ENCODE measurements at places on chromosomes 2 and 18.

DNA sequence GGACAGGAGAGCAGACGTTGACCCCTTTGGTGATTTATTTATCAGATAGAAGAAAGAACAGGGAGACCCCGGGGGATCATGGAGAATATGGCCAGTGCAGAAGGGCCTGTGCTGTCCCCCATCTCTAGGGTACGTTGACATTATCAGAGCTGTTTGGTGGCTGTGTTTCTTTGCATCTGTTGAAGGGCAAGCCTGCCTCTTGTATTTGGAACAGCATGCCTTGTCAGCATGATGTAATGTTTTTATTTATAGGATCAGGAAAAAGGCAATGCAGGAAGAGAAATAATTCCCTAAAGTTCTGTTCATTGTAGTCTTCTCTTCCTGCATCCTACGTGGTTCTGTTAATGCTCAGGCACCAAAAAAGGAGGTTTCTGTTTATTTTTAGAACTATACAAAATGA, 49.8 kb upstream of the CABYR start:
- DNase-seq, result no peak

GRCh38 chr18:10919851-10920250, 229.5 kb downstream of the PIEZO2 start:
- DNase-seq, result no peak

- DNase-seq, result no peak
These were observed 50.2 kb downstream of the SMIM21 start for GRCh38 chr18:75377258-75377657.

- no peak for DNase-seq
These were observed 119.4 kb upstream of the CTDP1 start for GRCh38 chr18:79560042-79560860.

DNA sequence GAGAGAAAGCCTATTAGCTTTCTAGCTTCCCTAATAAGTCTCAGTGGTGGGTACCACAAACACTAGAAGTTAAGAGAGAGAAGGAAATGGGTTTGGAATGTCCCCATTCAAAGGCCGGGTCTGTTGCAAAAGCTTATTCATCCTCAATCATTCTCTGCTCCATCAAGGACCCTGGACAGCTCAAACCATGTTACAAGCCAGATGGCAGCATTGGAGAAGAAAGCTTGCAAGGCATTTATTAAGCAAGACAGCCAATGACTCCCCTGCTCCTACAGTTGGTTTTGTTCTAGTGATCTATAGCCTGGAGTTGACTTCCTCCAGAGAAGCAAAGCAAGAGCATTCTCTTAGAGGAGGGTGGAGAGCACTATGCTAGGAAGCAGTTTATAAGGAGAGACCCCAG, 86.9 kb upstream of the LMAN1 start:
- no peak for DNase-seq

GRCh38 chr2:20444101-20444992, 2.5 kb upstream of the RHOB start:
- DNase-seq, result no peak

GRCh38 chr2:240397542-240397916, 37.9 kb upstream of the GPC1 start:
- DNase-seq, result no peak

DNA sequence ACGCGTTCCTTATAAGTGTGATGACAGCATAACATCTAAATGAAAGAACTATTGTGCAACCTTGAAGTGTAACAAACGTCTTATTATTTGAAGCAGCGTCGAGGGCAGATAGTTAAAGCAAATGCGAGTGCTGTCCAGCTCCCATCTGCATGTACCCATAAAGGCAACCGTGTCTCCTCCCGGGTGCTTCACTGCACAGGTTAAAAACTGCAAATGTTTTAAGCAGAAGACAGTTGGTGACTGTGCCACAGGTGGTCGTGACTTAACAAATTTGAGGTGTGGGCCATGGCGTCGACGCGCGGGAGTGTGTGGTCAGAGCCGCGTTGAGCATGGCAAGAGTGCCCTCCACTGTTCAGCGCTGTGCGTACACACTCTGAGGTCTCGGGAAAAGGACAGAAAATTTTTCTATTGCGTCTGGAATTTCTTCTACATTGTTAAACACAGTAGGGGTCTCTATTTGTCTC, 6.4 kb downstream of the SALL3 start:
- DNase-seq, result no peak

- no peak for DNase-seq
These were observed 88.4 kb downstream of the EHD3 start for GRCh38 chr2:31322371-31322770.

- DNase-seq, result no peak
These were observed 148.4 kb downstream of the ZNF516 start for GRCh38 chr18:76346490-76347130.

GRCh38 chr2:165905854-165906253, 47.7 kb downstream of the TTC21B start:
- no peak for DNase-seq

- no peak for DNase-seq
These were observed 9.7 kb upstream of the IL1RN start for GRCh38 chr2:113117541-113118262.

GRCh38 chr2:157843935-157844334, 32.2 kb downstream of the ACVR1 start:
- DNase-seq, result no peak

GRCh38 chr2:203030545-203030944, 15.9 kb downstream of the NBEAL1 start:
- no peak for DNase-seq

GRCh38 chr2:66466433-66466832, 31.5 kb downstream of the MEIS1 start:
- DNase-seq, result no peak

GRCh38 chr2:28009732-28010131, 119.2 kb downstream of the BABAM2 start:
- DNase-seq, result no peak

DNA sequence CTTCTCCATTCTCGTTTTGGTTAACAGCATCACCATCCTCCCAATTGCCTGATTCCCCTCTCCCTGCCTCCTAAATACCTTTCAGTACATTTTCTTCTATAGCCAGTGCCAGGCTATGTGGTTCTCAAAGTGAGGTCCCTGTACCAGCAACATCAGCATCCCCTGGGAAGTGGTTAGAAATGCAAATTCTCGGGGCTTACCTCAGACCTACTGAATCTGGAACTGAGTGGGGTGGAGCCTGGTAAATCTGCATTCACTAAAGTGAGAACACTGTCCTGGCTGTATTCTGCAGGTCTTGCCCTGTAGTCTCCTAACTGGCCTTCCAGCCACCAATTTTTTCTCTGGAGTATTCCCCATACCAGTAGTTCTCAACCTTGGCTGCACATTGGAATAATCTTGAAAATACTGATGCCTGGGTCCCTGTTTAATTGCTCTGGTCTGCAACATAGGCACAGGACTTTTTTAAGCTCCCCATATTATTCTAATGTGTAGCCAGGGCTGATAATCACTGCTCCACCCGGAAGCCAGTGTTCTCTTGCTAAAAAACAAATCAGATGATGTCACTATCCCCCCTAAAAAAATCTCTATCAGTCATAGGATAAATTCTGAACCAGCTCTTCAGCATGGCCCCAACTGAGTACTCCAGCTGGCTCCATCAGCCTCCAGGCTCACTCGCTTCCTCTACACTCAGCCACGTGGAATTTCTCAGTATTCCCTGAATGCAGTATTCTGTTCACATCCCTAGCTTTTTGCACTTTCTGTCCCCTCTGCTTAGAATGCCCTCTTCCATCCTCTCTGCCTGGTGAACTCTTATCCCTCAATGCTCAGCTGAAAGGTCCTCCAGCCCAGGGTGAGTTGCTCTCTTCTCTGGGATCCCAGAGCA, 98.4 kb downstream of the CDK15 start:
- peak; percentile 7 for DNase-seq

GRCh38 chr2:124283096-124283495, 258.0 kb downstream of the CNTNAP5 start:
- DNase-seq, result no peak

DNA sequence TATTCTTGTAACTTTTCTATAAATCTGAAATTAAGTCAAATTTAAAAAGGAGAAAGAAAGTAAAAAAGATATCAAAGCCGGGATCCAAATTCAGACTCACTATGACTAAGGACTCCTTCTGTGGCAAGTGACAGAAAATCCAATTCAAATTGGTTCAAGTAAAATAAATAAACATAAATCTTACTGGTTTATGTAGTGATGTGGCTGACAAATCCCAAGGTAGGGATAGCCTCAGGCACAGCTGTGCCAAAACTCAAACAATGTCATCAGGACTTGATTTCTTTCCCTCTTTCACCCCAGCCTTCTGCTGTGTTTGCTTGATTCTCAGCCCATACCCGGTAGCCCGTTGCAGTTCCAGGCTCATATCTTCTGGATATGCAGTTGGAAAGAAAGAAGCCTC, 284.6 kb downstream of the SP3 start:
- DNase-seq, result no peak

GRCh38 chr2:960061-960736, 9.6 kb downstream of the SNTG2 start:
- DNase-seq, result peak; percentile 49

DNA sequence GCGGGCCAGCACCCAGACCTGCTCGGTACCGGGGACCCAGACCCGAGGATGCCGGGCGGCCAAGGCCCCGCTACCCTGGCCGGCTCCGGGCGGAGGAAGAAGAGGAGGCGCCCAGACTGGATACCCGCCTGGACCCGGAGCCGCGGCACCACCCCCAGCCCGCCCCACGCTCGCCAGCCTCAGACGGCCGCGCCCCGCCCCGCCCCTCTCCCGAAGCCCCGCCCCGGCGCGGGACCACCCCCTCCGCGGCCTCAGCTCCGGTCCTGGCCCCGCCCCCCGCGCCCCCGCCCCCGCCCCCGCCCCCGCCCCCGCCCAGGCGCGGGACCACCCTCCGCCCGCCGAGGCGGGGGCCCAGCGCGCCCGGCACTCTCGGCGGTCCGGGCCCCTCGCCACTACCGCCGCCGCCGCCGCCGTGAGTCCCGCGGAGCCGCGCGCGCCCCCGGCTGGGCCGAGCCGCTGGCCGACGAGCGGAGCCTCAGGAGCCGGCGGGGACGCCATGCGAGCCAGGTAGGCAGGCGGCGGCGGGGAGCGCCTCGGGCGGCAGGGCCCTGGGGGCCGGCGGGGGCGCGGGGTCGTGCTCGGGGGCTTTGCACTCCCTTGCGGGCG, at the start of gene SH3BP4:
SH3BP4 (plus strand) TSS at position 354 of the 606 bp plus-strand sequence. CDS start 82,986 bp downstream, outside the sequence.
- no peak for DNase-seq

DNA sequence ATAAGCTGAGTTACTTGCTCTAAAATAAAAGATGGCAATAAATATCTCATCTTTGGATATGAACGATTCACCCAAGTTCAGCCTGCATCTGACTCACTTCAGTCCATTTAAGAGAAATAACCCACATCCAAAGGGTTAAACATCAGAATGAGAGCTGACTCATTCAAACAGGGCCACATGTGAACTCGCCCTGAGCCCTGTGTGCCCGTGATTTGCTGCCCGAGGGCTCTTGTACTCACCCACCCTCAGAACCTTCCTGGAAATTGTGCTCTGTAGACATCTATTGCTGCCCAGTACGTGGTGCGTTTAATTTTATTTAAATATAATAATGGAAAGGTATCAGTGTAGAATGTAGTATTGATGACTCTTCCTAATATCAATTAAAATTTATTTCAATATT, 66.9 kb upstream of the RBM44 start:
- peak; percentile 31 for DNase-seq

DNA sequence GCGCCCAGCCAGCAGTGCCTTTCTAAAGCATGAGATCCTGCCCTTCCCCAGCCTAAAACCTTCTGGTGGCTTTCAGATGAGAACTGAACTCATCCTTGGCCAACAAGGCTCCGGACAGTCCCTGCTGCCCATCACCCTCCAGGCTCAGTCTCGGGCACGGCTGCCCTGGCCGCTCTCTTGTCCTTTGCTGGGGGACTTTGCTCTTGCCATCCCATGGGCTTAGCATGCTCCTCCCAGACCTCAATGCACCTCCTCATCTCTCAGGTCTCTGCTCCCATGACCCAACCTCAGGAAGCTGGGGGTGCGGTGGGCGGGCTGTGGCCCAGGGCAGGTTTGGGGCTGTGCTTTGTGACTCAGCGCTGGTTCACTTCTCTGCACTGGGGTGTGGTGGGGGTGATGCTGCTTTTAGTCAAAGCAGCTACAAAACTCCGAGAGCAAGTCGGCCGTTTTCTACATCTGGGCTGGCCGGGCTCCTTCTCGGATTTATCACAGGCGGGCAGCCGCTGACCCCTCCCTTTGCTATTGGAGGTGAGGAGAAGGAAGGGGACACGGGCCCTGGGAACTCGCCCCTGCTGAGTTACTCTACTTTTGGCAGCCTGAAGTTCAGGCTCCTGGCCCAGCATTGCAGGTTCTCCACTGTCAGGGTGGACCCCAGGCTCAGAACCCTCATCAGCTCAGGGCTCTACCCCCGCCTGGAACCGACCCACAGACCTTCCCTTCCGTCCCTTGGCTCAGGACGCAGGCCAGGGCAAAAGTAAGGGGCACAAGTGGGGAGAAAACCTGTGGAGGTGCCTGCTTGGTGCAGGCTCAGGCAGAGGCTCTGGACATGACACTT, 90.6 kb upstream of the TAF1B start:
- DNase-seq, result no peak

- no peak for DNase-seq
These were observed 44.9 kb downstream of the DYSF start for GRCh38 chr2:71498261-71498701.

DNA sequence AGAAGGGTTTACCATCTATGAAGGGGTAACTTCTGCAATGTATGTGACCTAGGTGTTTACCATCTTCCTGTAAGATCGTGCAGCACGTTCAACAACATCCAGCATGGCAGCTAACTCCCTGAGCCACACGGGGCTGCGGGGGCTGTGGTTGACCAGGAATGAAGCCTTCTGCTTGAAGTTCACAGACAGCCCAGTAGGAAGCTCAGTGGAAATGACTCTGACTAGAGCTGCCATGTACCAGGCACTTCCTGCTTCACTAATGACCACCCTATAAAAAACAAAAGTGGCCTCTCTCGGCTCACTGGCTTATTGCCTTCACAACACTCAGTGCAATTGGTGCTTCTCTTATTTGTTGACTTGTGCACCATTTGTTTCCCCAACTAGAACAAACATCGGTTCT, 99.7 kb upstream of the SMAD7 start:
- DNase-seq, result no peak

All from NCI-H526 (cell line).